Bone marrow (tissue), 2 donors: ENCODE measurements at places on chromosomes 7 and 10.

- DNase-seq = no peak
These were observed 150.4 kb downstream of the PRKG1 start for GRCh38 chr10:51224671-51225161.

GRCh38 chr10:7417103-7417623 lies 6.3 kb upstream of the SFMBT2 start:
- peak; percentile 41 for DNase-seq

- DNase-seq = no peak
These were observed 261.8 kb downstream of the ELFN1 start for GRCh38 chr7:1931951-1932270.

- no peak for DNase-seq
These were observed 2.6 kb downstream of the TLX1 start for GRCh38 chr10:101133489-101134298.

DNA sequence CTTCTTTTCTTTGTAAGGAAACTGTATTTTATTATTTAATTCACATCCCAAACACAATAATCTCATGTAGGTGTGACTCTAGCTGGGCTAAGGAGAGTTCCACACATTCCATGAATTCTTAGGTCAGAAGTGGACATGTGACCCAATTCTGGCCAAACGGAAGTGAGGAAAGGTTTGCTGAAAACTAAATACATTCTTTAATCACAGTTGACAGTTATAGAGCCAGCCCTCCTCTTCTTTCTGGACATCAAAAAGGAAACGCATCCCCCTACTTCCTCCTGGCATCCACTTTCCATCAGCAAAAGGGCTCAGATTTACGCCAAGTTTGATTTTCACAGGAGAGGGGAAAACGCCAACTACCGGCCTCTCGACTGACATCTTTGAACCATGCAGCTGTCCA lies 774.4 kb upstream of the POM121L12 start:
- DNase-seq = no peak

GRCh38 chr10:98617906-98618520 lies 171.3 kb upstream of the HPS1 start:
- DNase-seq = no peak

DNA sequence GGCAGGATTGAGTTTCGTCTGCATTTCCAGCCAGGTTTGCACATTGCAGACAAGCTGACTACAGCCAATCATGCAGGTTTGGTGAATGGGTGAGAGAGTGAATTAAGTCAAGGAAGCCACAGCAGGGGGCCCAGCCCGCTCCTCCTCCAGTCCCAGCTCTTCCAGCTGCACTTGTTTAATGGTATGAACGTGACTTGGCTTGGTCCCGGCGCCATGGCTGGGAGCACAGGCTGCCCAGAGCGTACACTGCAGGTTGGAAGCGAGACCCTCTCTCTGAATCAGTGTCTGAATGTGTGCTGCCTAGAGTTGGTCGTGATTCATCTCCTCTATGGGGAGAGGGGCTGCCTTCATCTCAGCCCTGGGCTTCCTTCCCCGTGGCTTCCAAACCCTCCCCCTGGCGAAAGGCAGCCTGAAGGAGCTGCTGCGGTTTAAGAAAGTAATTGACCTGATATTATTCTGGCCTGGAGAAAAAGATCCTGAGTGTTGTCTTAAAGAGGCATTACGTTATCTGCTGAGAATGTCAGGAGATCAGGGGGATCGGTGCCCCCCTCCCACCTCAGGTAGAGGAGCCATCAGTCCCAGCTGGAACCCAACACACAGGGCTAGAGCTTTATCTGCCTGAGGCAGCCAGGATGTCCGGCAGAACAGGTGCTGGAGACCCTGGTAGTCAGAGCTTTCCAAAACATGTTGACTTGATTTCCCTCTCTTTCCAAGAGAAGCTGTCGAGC lies 132.1 kb downstream of the COL26A1 start:
- DNase-seq = no peak

GRCh38 chr10:127157506-127158200 lies 38.7 kb downstream of the INSYN2A start:
- DNase-seq = no peak

DNA sequence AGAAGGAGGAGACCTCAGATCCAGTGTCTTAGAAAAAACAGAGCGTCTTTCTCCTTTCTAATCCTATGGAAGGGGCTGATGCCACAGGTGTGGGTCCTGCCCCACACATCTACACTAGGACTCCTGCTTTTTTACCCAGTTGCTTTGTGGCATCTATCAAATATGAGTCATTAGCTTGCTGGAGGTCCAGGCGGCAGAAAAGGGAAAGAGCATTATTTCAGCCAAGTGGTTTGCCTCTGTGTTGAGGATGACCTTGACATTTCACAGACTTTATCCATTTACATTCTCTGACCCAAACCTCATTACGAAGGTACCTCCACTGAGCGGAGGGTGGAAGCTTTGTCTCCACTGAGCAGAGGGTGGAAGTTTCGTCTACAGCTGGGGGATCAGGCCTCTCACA lies 308.4 kb upstream of the KLF6 start:
- DNase-seq = no peak

DNA sequence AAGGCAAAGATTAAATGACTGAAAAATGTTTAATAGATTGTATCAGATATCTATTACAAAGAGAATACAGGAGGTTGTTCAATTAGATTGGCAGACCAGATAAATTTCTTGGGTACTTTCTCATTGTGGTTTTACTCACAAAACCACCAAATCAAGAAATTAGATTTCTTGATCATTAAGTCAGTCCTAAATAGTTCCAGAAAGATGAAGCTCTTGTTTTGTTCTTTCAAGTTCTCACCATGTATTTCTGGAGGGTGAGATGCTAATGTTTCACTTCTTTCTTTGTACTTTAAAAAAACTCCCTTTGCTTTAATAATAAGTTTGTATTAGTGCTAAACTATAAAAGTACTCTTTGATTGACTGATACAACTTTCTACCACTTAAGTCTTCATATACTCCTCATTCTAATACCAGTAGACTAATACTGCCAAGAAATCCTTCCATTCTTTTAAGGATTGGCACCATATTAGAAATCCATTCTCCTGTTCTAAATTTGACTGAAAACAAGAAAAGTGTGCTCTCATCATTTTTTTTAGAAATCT lies 69.4 kb downstream of the RNF133 start:
- no peak for DNase-seq

DNA sequence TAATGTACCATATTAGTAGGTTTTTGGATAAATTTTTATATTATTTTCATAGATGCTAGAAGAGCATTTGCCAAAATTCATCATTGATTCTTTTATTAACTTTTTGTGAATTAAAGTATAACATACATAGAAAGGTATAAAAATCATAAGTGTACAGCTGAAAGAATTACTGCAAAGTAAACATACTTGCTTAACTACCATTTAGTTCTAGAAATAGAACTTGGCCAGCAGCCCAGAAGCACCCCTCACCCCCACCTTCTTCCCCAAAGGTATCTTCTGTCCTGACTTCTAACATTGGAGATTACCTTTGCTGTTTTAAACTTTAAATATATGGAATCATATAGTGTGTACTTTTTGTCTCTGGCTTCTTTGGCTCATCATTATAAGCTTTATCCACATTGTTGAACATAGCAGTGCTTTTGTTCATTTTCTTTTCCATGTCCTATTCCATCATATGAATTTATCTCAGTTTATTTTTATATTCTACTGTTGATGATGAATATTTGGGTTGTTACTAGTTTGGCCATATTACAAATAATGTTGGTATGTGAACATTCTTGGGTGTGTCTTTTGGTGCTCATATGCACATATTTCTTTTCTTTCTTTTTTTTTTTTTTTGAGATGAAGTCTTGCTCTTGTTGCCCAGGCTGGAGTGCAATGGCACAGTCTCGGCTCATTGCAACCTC lies 142.8 kb downstream of the ADK start:
- DNase-seq = no peak

- no peak for DNase-seq
These were observed 55.1 kb upstream of the PTPN12 start for GRCh38 chr7:77482015-77482414.

GRCh38 chr7:45506059-45506458 lies 68.1 kb upstream of the ADCY1 start:
- DNase-seq = no peak

- DNase-seq = no peak
These were observed 19.4 kb upstream of the BTBD16 start for GRCh38 chr10:122251459-122252255.

- DNase-seq = no peak
These were observed 52.6 kb downstream of the CHST3 start for GRCh38 chr10:72016608-72017300.

DNA sequence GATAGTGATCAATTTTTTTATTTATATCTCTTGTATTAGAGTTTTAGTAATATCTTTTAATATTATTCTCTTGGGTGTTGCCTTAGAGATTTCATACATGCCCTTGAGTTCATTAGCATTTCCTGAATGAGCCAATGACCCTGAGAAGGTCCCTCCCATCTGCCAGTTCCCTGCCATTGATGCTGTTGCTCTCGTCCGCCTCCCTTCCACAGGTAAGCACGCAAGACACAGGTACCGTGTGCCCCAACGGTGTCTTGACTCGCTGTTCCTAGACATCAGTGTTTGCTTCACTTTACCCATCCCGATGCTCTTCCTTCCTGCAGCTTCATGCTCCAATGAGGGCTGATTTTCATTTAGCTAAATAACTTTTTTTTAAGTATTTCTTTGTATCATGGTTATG lies 19.7 kb upstream of the PWWP2B start:
- DNase-seq = no peak

- peak; percentile 60 for DNase-seq
These were observed 72.8 kb downstream of the BICC1 start for GRCh38 chr10:58585435-58585834.

GRCh38 chr7:112199672-112200071 lies 6.5 kb downstream of the DOCK4 start:
- no peak for DNase-seq

DNA sequence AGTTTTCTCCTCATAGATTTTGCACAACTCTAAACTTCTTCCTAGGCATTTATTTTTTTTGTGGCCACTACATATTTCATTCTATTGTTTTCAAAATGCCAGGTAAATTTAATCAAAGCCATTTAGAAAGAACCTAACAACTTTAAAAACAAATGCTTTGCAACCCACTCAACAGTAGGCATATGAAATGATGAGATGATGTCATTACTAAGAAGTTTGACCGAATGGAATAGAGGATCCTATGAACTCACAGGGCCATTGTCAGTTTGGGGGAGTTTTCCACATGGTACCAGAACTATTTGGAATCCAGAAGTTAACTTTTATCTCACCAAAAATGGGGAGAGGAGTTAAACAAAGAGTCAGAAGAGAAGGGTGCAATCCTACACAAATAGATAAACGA lies 100.7 kb upstream of the INHBA start:
- DNase-seq = no peak

GRCh38 chr7:134710854-134711624 lies 64.4 kb downstream of the BPGM start:
- DNase-seq = no peak

DNA sequence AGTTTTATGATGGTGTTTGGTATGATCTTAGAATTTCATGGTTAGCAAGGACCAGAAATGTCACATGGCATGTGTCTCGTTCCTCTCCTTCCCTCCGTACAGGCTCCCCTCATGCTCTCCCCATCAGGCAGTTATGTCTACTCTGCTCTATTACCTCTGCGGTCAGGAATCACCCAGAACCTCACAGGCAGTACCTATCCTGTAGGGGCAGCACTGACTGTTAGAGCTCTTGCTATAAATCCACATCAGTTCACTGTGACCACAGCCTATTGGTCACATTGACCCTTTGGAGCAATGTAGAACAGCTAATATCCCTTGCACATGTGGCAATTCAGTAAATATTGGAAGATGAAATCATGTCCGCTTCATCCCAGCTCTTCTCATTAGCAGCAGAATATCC lies 151.8 kb downstream of the WNT2 start:
- DNase-seq = no peak

- no peak for DNase-seq
These were observed 82.9 kb upstream of the NAMPT start for GRCh38 chr7:106367664-106368063.

DNA sequence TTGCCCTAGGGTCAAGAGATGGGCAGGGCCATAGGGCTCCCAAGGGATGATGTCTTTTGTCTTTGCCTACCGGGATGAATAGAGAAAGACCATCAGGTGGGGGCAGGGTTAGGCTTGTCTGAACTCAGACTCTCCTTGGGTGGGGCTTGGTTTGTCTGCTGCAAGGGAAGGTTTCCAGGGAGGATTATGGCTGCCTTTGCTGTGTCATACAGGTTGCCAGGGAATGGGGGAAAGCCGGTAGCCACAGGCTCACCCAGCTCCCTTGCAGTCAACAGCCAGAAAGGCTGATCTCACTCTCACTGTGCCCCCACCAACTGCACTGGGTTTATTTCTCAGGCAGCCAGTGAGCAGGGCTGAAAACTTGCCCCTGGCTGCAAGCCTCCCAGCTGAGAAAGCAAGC lies 253.2 kb downstream of the POLR1F start:
- DNase-seq = no peak

- peak; percentile 63 for DNase-seq
These were observed 22.7 kb downstream of the CISD1 start for GRCh38 chr10:58291538-58292174.

DNA sequence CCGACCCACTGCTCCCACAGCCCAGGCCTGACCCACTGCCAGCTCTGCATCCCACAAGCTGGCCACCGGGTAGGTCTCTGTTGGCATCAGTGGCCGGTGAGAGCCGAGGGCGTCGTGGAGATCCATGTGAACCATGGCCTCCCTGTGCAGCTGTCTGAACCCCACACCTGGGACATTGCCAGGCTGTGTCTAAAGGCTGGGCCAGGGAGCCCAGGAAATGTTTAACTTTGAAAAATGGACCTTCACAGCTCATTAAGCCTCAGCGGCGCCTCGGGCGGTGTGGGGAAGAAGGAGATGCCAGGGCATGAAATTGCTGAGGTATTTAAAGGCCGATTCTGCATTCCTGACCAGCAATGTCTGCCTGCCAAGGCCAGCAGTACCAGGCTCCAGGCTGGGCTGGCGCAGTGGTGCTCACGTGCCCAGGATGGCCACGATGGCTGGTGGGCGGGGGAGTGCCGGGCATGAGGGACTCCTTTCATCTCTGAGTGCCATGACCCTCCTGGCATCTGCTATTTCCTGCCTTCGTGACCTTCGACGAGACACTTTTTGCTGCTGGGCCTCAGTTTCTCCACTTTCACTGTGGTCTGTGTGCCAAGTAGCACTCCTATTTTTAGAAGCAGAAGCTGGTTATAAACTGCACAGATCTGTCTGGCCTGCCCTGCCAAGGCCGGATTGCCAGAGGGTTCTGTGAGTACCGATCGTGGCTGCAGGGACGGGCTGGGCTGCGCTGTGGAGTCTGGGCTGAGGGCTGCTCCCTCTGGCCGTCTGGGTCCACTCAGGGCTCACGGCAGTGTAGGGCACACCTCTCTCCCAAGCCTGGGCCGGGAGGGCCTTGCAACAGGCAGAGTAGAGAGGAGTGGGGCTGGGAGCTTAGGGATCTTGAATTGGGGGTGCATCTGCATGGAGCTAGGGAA lies 21.8 kb downstream of the ELFN1 start:
- DNase-seq = no peak
